RWPE2 (cell line): ENCODE measurements at places on chromosomes 1 and 21.

DNA sequence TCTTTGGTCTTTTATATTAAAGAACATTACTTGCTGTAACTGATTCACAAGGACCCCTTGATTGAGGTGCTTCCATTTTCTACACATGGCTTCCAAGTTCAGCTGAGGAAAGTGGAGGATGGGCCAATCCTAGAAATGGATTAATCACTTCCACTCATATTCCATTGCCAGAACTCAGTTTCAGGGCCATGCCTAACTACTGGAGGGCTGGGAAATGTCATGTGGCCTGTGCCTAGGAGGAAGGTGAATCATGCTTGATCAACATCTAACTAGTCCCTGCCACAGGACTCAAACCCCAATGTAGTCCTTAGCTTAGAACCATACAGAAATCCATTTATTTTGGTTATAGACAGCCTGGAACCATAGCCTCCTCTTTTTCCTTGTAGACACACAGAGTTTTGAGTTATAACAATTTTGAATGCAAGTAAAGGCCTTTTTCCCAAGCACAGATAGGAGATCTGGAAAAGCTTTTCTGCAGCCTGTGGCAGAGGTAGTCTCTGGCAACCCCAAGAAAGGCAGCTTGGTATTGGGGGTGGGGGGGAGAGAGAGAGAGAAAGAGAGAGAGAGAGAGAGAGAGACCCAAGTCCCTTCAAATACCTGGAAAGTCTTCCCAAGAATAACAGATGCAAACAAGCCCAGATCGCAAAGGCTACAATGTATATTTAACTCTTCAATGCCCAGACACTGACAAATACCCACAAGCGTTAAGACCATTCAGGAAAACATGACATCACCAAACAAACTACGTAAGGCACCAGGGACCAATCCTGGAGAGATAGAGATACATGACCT is 12.5 kb downstream of the MAST2 start:
- H3K27ac ChIP-seq, result no peak overlapping the region
- H3K4me1 ChIP-seq, result no peaks in the 10 kb centered on the region
- DNase-seq, result no peak
- no peaks in the 10 kb centered on the region for H3K27me3 ChIP-seq
- no peak overlapping the region for H3K4me3 ChIP-seq

DNA sequence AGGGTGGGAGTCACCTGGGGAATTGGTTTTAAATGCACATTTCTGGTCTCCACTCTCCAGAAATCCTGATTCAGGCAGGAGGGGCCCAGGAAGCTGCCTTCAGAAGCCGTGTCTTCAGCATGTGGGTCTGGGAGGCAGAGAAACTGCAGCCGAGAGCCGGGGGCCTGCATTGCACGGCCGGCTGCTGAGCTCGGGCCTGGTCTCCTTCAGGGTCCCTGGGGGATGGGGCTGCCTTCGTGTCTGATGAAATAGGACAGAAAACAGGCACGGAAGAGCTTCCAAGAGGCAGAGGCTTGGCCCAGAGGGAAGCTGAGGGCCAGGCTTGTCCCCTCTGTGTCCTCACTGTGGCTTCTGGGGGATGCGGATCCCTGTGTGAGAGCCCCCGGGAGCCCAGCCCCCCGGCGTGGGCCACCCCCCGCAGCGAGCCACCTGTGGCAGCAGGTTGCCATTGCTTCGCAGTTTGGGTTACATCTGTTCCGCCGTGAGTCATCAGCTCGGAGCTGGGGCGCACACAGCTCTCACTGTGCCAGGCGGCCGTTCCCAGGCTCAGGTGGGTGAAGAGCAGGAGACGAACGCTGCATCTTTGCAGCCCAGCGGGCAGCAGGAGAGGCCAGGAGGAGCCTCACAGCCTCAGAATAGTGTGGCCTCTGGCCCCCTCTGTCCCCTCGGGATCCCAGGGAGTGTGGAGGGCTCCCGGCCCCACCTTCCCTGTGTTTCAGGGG is 72.4 kb downstream of the AJAP1 start:
- DNase-seq, result no peak
- no peaks in the 10 kb centered on the region for H3K27me3 ChIP-seq
- H3K27ac ChIP-seq, result no peak overlapping the region
- H3K4me1 ChIP-seq, result no peaks in the 10 kb centered on the region

DNA sequence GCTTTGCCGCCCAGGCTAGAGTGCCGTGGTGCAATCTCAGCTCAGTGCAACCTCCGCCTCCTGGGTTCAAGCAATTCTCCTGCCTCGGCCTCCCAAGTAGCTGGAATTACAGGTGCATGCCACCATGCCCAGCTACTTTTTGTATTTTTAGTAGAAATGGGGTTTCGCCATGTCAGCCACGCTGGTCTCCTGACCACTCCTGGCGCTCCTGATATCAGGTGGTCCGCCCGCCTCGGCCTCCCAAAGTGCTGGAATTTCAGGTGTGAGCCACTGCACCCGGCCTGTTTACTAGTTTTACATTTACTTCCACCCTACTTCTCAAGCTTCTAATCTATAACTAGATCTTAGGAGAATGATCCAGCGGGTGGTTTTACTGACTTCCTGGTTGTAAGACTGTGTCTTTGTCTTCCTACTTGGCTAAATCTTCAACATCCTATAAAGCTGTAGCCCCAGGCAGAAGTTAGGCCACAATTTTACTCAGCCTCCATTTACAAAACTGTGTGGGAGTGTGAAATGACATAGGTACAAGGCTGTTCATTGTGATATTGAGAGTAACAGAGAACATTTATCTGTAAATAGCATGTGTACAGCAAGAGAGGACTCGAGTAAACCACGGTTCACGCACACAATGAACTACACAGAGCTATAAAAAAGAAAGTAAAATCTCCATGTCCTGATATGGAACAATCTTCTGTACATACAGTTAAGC is 9.6 kb upstream of the POU2F1 start:
- no peak overlapping the region for H3K4me3 ChIP-seq
- H3K36me3 ChIP-seq, result no peaks in the 10 kb centered on the region
- no peaks in the 10 kb centered on the region for H3K27me3 ChIP-seq
- H3K27ac ChIP-seq, result no peak overlapping the region

GRCh38 chr1:87220993-87221392 is 107.7 kb upstream of the LMO4 start:
- H3K27ac ChIP-seq, result peak overlapping the region; percentile 43
- no peak overlapping the region for H3K4me3 ChIP-seq
- peaks cover 37% of the 10 kb centered on the region for H3K4me1 ChIP-seq
- H3K27me3 ChIP-seq, result no peaks in the 10 kb centered on the region
- H3K36me3 ChIP-seq, result no peaks in the 10 kb centered on the region
- DNase-seq, result no peak

DNA sequence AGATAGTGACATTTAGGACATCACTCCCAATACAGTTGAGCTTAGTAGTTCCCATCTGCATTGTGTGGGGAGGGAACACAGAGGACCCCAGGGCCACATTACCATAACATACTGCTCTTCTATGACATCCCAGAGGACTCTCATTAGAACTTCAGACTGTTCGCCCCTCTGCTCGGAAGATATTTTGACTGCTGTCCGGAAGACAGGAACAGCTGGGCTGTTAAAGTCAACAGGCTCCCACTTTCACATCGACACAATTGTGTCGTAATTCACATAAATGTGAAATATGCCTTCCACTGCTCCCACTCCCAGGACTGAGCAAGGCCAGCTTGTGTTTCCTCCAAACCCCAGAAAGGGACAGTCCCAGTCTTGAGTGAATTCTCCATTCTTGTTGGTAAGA is 158.4 kb downstream of the SEC16B start:
- H3K36me3 ChIP-seq, result no peaks in the 10 kb centered on the region
- no peak overlapping the region for H3K4me3 ChIP-seq
- H3K27ac ChIP-seq, result no peak overlapping the region

- no peaks in the 10 kb centered on the region for H3K36me3 ChIP-seq
- H3K4me1 ChIP-seq, result no peaks in the 10 kb centered on the region
- H3K4me3 ChIP-seq, result no peak overlapping the region
- no peak overlapping the region for H3K27ac ChIP-seq
- no peak for DNase-seq
Observed at GRCh38 chr1:34511802-34512201, 243.0 kb upstream of the GJB5 start.

- H3K4me3 ChIP-seq, result no peak overlapping the region
- H3K36me3 ChIP-seq, result no peaks in the 10 kb centered on the region
- peaks cover 11% of the 10 kb centered on the region for H3K27me3 ChIP-seq
- no peaks in the 10 kb centered on the region for H3K4me1 ChIP-seq
Observed at GRCh38 chr1:240968864-240969263, 356.9 kb upstream of the GREM2 start.

GRCh38 chr1:110056776-110057175 is 13.7 kb downstream of the ALX3 start:
- no peak overlapping the region for H3K4me3 ChIP-seq
- H3K27me3 ChIP-seq, result no peaks in the 10 kb centered on the region
- no peak for DNase-seq
- no peaks in the 10 kb centered on the region for H3K4me1 ChIP-seq
- H3K36me3 ChIP-seq, result peaks cover 59% of the 10 kb centered on the region

DNA sequence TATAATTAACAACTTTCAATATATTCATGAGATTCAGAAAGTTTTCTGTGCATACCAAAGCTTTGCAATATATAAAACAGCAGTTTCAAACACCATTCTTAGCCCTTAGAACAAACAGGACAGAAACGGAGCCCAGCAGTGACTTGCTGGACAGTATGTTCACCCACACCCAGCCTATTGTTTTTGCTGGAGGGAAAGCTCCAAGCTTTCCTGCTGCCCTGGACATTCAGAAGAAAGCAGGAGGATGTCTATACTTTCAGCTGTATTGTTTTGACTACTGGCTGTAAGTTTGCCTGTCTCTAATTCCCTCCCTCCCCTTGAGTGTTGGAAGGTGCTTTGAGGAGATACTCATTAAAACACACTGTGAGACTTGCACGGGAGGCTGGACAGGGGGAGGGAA is 9.6 kb downstream of the DENND2C start:
- no peak overlapping the region for H3K4me3 ChIP-seq
- no peaks in the 10 kb centered on the region for H3K27me3 ChIP-seq
- no peaks in the 10 kb centered on the region for H3K4me1 ChIP-seq
- no peak overlapping the region for H3K27ac ChIP-seq
- H3K36me3 ChIP-seq, result no peaks in the 10 kb centered on the region
- DNase-seq, result no peak

- no peaks in the 10 kb centered on the region for H3K4me1 ChIP-seq
- DNase-seq, result no peak
- H3K4me3 ChIP-seq, result no peak overlapping the region
- H3K36me3 ChIP-seq, result no peaks in the 10 kb centered on the region
- H3K27me3 ChIP-seq, result peaks cover 6% of the 10 kb centered on the region
- no peak overlapping the region for H3K27ac ChIP-seq
Observed at GRCh38 chr1:200874694-200875093, 1.9 kb downstream of the GPR25 start.

DNA sequence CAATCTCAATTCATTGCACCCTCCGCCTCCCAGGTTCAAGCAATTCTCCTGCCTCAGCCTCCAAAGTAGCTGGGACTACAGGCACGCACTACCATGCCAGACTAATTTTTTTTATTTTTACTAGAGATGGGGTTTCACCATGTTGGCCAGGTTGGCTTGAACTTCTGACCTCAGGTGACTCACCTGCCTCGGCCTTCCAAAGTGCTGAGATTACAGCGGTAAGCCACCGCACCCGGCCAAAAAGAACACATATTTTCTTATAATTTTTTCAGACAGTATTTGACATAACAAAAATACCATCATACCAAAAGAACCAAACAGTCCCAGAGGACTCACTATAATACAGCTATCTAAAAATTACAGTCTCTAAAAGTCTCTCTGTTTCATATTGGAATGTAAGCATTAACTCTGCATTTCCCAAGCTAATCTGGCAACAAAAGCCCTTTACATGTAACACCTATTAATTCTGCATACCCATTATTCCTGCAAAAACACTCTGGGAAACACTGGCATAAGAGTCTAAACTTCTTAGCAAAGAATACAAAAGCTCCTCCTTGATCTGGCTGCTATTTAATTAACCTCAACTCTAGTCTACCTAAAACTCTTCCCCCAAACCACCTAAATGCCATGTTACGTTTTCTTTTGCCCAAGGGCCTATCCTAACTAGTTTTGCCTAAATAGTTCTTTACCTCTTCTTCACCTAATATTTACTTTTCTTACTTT is 26.9 kb downstream of the WDR26 start:
- H3K4me1 ChIP-seq, result peaks cover 13% of the 10 kb centered on the region
- H3K27ac ChIP-seq, result peak overlapping the region; percentile 14
- DNase-seq, result no peak
- no peak overlapping the region for H3K4me3 ChIP-seq
- peaks cover 44% of the 10 kb centered on the region for H3K36me3 ChIP-seq
- H3K27me3 ChIP-seq, result no peaks in the 10 kb centered on the region

- H3K27ac ChIP-seq, result peak overlapping the region; percentile 98
- peak; percentile 97 for DNase-seq
- H3K4me3 ChIP-seq, result no peak overlapping the region
- no peaks in the 10 kb centered on the region for H3K27me3 ChIP-seq
- no peaks in the 10 kb centered on the region for H3K36me3 ChIP-seq
Observed at GRCh38 chr1:58932859-58933598, 149.2 kb upstream of the JUN start.

GRCh38 chr1:12230549-12231275 is 882 bp downstream of the VPS13D start:
- H3K4me1 ChIP-seq, result peaks cover 15% of the 10 kb centered on the region
- H3K36me3 ChIP-seq, result peaks cover 19% of the 10 kb centered on the region
- peak overlapping the region; percentile 74 for H3K27ac ChIP-seq
- no peak for DNase-seq

- DNase-seq, result no peak
- H3K4me1 ChIP-seq, result no peaks in the 10 kb centered on the region
- no peak overlapping the region for H3K27ac ChIP-seq
- no peak overlapping the region for H3K4me3 ChIP-seq
- peaks cover 63% of the 10 kb centered on the region for H3K36me3 ChIP-seq
Observed at GRCh38 chr1:116943438-116943837, 33.7 kb downstream of the PTGFRN start.

GRCh38 chr1:206646504-206646903 is 11.2 kb downstream of the DYRK3 start:
- DNase-seq, result no peak
- no peaks in the 10 kb centered on the region for H3K27me3 ChIP-seq
- no peak overlapping the region for H3K27ac ChIP-seq
- no peak overlapping the region for H3K4me3 ChIP-seq
- peaks cover 50% of the 10 kb centered on the region for H3K36me3 ChIP-seq

DNA sequence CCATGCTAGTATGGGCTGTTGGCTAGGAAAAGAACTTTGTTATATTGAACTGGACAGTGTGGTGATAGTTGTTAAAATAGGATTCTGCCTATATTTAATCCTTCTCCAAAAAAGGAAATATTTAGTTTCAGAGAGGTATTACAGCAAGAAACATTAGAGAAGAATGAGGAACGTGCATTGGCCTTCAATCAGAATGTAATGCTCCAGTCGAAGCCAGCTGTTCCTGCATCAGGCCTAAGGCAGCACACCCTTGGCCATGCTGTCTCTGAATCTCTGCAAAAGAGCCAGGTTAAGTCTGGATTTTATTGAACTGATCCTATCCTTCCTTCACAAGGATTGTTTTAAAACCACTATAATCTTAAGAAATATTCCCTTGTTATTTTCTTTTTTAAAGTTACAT is 35.3 kb upstream of the RALGPS2 start:
- H3K27me3 ChIP-seq, result no peaks in the 10 kb centered on the region
- no peak for DNase-seq
- H3K27ac ChIP-seq, result no peak overlapping the region

- no peak for DNase-seq
- no peak overlapping the region for H3K4me3 ChIP-seq
- H3K27me3 ChIP-seq, result no peaks in the 10 kb centered on the region
- peaks cover 5% of the 10 kb centered on the region for H3K36me3 ChIP-seq
- H3K4me1 ChIP-seq, result peaks cover 6% of the 10 kb centered on the region
Observed at GRCh38 chr1:169307176-169307575, 60.4 kb downstream of the NME7 start.

- H3K27ac ChIP-seq, result no peak overlapping the region
- H3K36me3 ChIP-seq, result no peaks in the 10 kb centered on the region
- no peak for DNase-seq
Observed at GRCh38 chr1:222938986-222939385, 124.1 kb downstream of the DISP1 start.
